Activated CD8-positive, alpha-beta memory T cell treated with anti-CD3 and anti-CD28 coated beads, Interleukin-2, amount 50 U/mL, for 4 hours (primary cell): ENCODE measurements at places on chromosomes 11 and 22.
A peak's percentile ranks its signal among the peaks of the same experiment; 100 is the strongest.

DNA sequence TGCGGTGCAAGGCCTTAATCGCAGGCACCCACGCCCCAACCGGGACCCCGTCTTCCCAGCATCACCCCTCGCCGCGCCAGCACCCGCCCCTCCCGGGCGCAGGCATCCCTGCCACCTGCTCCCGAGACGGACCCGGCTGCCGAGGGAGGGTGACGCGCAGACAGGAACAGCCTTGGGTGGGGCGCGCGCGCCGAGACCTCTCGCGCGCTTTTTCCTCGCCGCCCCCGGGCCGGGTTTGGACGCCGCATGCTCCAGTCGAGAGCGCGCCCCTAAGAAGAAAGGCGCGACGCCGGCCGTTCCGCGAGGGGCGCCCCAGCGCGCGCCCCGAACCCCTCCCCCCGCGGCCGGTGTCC is 504 bp downstream of the CFL1 start:
- DNase-seq, result peak; percentile 74

DNA sequence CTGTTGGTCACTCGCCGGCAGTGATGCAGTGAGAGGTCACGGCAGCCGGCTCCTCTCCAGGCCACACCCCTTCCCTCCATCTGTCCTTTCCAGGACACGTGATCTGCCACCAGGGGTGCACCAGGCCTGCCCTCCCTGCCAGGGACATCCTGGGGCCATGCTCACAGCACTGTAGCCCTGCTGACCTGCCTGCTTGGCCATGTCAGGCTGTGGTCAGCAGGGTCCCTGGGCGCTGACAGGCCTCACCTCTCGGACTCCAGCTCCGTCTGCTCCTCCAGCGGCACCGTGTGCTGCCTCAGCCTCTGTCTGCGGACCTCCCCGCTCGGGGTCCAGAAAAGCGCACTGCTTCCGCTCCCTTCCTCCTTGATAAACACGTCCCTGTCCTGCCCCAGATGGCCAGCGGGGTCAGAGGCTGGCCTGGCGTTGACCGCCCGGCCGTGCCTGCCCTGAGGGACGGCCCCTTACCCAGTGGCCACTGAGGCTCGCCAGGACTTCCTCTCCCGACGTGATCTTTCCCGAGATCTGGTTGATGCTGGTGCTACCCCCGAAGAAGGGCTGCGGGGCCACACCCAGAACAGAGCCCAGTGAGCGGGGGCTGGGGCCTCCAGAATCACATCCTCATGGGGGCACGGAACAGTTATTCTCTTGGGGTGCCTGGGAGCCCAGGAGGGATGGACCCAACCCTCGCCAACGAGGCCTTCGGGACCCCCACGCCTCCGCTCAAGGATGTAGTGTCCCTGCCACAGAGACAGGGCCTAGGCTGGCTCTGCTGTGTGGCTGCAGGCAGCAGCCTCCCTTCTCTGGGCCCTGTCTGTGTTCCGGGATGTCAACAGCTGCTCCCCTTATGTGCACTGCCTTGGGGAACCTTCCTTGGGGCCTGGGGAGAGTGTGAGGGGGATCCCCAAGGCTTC is 36.3 kb upstream of the CARS1 start:
- DNase-seq, result no peak

GRCh38 chr11:11979488-11980117 is 28.8 kb downstream of the DKK3 start:
- no peak for DNase-seq

GRCh38 chr11:2687782-2688191 is 12.0 kb downstream of the KCNQ1OT1 start:
- peak; percentile 6 for DNase-seq

GRCh38 chr11:14119357-14119756 is 156.8 kb downstream of the SPON1 start:
- no peak for DNase-seq

- DNase-seq, result no peak
Measured at GRCh38 chr11:3030289-3031070, 26.7 kb downstream of the CARS1 start.

DNA sequence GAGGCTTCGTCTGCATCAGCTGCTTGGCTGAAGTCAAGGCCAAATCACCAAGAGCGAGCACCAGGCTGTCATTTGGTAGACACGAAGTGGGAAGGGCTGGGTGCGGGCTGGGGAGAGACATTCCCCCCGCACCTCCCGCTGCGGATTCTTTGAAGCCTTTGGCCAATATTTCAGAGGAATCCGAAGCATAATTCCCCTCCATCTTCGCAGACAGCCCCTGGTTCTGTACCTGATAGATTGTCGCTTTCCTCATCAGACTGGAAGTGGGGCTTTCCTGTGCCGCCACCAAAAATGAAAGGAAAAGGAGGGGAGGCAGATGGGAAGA is 15.3 kb downstream of the BLID start:
- DNase-seq, result no peak

DNA sequence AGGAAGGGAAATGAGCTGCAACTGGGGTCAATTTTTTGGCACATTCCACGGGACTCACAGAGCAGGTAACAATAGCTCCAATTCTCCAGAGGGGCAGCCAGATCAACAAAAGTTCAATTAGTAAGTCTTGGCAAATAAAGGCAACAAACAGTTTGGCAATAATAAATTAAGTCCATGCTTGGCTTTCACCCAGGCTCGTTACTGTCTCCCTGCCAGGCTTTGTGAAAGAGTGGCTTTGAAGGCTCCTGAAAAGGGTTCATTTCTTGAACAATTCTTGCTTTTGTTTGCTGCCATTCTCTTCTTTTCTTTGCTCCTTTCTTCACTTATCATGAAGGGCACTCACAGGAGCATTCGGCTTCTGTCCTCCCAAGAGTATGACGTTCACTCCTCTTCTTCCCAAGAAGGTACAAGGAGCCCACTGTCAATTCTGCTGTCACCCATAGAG is 123.3 kb downstream of the APIP start:
- no peak for DNase-seq

GRCh38 chr11:15800111-15800800 is 556.1 kb downstream of the SOX6 start:
- no peak for DNase-seq
